Esophagus squamous epithelium (tissue), 5 donors: ENCODE measurements at places on chromosomes 1 and 21.

GRCh38 chr1:151924691-151925587, 15.6 kb upstream of the THEM4 start:
- DNase-seq: no peak

- no peak for DNase-seq
Observed at GRCh38 chr21:37064841-37065240, 8.0 kb downstream of the PIGP start.

DNA sequence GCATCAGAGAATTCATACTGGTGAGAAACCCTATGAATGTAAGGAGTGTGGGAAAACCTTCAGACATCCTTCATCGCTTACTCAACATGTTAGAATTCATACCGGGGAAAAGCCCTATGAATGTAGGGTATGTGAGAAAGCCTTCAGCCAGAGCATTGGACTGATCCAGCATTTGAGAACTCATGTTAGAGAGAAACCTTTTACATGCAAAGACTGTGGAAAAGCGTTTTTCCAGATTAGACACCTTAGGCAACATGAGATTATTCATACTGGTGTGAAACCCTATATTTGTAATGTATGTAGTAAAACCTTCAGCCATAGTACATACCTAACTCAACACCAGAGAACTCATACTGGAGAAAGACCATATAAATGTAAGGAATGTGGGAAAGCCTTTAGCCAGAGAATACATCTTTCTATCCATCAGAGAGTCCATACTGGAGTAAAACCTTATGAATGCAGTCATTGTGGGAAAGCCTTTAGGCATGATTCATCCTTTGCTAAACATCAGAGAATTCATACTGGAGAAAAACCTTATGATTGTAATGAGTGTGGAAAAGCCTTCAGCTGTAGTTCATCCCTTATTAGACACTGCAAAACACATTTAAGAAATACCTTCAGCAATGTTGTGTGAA, 12.8 kb downstream of the ZFP69B start:
- DNase-seq: no peak

GRCh38 chr1:17377325-17377953, 5.4 kb downstream of the PADI6 start:
- no peak for DNase-seq

DNA sequence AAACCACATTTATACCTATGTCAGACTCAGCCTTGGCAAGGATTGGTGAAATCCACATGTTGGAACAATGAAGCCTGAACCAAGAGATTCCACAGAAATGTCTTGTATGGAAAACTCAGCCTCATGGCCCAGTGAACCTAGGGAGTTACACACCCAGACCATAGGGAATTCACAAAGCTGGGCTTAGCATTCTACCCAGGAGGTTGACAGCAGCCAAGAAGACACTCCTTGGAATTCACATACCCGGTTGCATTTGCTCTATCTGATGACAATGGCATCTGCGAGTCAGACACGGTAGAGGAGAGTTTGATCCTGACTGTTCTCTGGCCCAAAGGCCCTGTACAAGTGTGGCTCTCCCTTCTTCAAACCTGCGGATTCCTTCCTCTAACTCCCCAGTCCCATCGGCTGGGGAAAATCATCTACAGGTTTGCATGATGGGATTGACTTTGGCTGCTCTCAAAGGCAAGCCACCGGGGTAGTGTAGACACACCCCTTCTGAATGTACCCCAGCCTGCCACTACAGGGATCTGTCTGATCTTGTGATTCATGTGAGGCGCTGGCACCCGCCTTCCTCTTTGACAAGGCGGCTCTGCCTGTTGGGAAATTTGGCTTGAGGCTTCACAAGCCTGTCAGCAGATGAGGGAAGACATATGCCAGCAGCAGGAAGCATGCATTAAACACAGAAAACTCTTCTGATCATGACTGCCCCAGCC, 297.3 kb upstream of the KAZN start:
- no peak for DNase-seq

DNA sequence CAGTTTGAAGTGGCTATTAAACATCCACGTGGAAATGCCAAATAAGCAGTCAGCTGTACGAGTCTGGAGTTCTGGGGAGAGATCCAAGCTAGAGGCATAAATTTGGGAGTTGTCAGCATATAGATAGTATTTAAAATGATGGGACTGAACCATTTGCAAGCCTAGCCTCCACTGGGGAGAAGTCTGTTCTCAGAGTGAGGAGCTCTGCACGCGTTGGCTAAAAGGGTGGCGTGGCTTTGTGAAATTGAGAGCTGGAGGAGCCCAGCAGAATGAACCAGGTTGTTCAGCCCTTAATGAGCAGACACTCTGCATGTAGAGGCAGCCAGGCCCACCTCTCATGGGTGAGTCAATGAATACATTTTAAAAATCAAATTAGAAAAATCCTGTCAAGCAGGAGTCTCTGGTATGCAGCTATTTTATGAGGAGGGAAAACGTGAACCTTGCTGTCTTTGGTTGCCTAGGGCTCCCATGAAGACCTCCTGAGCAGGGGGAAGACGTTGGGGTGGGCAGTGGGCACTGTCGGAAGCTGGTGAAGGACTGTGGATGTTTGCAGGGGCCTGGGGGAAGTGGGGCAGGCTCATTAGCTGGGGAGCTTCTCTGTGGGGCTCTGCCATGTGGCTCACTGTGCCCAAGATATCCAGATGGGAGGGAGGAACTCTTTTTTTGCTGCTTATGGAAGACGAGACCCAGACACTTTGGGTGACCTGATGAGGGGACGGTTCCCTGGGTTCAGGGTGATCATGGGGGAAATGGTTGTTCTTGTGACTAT, 18.8 kb downstream of the TMCC2 start:
- no peak for DNase-seq

DNA sequence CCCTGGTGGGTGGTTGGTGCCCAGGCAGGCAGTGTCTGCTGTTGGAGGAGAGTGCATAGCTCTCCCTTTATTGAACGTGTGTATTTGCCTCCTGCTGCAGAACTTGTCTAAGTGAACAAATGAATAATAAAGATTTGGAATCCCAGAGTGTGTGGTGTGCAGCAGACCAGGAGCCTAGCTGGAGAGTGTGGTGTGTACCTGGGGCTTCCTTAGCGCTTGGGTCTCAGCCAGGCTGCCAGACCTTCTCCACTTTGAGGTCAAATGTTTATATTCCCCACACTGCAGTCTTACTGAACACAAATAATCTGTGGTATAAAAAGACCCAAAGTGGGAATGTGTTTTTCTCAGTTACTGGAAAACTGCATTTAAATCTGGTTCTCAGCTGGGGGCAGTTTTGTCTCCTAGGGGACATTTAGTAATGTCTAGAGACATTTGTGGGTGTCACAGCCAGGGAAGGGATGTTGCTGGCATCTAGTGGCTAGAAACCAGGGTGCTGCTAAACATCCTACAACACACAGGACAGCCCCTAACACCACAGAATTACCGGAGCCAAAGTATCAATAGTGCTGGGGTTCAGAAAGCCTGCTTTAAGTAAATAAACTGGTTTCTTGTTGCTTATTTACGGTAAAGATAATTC, 23.6 kb downstream of the SLC37A1 start:
- no peak for DNase-seq

GRCh38 chr21:17231771-17232170, 281.1 kb upstream of the CXADR start:
- no peak for DNase-seq

DNA sequence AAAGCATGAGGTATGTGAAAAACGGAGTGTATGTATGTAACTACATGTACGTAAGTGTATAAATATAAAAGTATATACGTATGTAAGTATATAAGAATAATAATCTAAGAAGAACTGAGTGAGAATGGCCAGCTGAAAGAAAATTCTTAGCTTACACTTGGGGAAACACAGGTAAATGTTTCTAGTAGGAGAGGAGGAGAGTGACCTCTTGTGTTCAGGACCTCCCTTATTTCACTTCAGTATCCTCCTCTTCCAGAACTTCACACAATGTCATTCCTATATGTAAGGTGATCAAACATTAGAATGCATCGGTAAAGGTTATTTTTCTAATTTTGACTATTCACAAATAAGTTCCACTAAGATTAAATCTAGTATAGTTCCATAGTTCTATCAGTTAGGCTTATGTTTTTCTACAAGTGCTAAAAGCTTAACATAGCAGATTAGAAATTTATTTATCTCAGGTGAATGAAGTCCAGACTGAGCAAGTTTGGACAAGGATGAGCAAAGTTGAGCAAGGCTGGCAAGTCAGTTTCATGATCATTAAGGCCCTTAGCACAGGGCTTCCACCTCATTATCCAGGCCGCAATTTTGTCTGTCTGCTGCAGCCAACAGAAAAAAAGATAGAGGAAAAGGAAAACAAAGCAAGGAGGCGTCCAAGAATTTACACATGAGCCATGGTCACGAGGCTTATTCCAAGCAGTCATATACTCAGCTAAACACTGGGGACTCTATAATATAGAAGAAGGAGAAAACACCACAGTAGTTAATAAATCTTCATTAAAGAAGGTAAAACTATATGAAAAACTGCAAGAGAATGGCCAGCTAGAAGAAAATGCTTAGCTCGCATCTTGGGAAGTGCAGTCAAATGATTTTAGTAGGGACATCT, 7.1 kb upstream of the MROH9 start:
- no peak for DNase-seq

DNA sequence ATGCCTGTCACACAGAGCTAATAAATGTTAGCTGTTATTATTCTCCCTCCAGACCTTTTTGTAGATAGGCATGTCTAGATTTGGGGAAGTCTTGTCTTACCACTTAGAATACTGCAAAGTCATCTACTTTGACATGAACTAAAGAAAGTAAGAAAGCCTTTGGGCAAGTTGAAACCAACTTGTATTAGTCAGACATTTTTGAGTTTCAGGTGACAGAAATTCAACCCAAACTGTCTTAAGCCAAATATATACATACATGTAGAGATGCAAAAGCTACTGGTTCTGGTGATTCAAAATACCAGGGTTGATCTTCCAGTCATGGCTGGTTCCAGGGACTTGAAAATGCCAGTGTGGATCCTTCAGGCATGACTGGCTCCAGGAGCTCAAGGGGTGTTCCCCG, 276.8 kb upstream of the TMEM51 start:
- DNase-seq: no peak

- no peak for DNase-seq
Observed at GRCh38 chr1:206935491-206936067, 10.7 kb downstream of the PIGR start.

DNA sequence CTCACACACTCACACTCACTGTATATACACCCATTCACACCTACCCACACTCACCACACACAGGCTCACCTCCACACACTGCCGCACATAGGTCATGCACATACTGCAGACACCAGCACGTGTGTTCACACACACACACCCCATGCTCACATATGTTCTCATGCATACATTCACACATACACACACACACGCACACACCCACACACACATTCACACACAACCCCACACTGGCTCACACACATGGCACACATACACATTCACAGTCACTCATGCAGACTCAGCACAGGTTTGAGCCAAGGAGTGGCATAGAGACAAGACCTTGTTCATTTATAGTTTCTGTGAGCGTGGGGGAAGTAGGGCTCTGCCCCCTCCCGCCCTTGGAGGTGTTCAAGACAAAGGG, 41.1 kb upstream of the SLC30A1 start:
- DNase-seq: no peak

- DNase-seq: no peak
Observed at GRCh38 chr1:47348246-47348645, 14.7 kb downstream of the CMPK1 start.

DNA sequence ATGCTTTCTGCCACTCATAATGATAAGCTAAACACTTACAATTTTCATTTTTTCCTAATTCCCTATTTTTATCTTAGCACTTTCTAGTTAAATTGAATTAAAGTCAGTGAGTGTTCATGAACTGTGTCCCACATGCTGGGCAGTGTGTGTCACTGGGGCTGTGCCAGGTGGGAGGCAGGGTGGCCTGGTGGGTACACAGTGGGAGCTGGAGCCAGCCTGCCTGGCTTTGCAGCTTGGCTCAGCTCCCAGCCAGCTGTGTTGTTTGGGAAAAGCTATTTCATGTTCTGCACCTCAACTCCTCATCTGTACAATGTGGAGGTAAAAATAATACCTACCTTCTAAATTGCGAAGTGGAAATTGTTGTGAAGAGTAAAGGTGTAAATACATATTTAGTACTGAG, 238.4 kb downstream of the PLA2G4A start:
- no peak for DNase-seq

- no peak for DNase-seq
Observed at GRCh38 chr1:169648709-169649108, 18.8 kb upstream of the SELP start.

DNA sequence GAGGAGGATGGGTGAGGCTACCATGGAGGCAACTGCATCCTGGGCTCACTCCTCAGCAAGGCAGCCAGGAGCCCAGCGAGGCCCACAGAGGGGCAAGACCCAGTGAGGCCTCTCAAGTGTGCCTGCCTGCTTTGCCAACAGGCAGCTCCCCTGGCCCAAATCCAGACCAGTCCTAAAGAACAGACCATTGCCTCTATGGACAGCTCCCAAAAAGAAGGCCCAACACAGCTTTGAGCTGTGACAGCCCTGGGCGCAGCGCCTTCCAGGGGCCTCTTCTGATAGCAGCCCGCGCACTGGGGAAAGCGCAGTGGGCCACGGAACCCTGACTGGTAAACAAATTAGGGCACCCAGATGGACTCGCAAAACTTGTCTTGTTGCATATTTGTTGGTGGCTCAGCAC, 25.5 kb downstream of the C1orf198 start:
- DNase-seq: no peak

- no peak for DNase-seq
Observed at GRCh38 chr1:162626761-162627160, 5.5 kb upstream of the DDR2 start.

DNA sequence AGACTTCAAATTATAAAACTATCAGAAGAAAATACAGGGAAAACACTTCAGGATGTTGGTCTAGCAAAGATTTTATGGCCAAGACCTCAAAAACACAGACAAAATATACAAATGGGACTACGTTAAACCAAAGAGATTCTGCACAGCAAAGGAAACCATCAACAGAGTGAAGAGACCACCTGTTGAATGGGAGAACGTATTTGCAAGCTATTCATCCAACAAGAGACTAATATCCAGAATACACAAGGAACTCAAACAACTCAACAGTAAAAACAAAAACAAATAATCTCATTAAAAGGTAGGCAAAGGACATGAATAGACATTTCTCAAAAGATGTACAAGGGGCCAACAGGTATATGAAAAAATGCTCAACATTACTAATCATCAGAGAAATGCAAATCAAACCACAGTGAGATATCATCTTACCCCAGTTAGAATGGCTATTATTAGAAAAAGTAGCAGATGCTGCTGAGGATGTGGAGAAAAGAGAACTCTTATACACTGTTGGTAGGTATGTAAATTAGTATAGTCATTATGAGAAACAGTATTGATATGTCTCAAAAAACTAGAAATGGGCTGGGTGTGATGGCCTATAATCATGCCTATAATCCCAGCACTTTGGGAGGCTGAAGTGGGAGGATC, 112.6 kb downstream of the LRIG2 start:
- DNase-seq: no peak

DNA sequence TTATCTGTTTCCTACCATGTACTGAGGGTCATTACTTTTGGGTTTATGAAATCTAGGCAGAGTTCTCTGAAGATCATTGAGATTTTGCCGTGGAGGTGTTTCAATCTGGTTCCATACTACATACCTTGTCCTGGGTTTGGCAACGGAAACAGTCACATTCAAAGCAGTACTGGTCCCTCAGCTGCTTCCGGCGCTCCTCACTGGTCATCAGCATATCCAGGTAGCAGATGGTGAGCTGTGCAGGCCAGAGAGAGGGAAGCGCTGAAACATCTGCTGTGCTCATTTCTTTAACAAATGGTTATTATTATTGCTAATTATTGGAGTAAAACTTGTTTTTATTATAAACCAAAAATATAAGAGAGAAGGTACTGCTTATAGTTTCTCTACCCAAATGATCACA, 591.7 kb downstream of the SMYD3 start:
- DNase-seq: no peak

GRCh38 chr1:46068525-46068924, 63.9 kb downstream of the PIK3R3 start:
- DNase-seq: no peak
